ENCODE measurements at places on chromosomes 1 and 21.

DNA sequence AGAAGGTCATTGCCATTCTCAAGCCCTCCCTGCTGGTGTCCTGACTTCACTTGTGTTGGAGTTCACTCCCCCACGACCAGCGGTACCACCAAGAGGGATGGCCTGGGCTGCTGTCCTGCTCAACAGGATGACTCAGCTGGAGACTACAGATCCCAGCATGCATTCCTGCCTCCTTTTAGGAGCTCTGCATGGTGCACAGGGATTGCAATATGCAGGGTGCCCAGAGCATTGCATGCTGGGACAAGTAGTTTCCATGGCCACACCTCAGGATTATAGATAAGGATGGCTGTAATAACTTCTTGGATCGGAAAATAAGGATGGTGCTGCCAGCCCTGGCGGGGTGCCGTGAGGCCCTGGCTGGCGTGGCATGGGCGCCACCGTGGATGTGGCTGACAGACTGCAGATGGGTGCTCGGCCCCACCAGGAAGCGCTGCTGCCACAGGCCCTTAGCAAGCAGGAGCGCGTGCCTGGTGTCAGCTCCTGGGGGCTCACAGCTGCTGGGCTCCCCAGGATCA lies 150.0 kb downstream of the CASZ1 start:
- DNase-seq, result peak; percentile 45

DNA sequence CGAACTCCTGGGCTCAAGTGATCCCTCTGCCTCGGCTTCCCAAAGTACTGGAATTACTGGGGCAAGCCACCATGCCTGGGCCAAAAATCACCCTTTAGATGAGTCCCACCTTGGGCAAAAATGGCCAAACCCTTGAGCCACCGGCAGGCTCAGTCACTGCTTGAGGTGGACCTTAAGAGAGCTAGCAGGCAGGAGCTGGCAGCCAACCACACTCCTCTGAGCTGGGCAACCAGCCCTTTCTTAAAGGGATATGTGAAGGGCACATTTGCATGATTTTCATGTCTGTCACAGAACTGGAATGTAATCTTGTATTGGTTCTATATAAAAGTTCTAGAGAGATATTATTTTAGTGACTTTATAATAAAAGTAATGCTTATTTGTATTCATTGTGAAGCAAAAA lies 316.5 kb downstream of the PBX1 start:
- no peak for DNase-seq

DNA sequence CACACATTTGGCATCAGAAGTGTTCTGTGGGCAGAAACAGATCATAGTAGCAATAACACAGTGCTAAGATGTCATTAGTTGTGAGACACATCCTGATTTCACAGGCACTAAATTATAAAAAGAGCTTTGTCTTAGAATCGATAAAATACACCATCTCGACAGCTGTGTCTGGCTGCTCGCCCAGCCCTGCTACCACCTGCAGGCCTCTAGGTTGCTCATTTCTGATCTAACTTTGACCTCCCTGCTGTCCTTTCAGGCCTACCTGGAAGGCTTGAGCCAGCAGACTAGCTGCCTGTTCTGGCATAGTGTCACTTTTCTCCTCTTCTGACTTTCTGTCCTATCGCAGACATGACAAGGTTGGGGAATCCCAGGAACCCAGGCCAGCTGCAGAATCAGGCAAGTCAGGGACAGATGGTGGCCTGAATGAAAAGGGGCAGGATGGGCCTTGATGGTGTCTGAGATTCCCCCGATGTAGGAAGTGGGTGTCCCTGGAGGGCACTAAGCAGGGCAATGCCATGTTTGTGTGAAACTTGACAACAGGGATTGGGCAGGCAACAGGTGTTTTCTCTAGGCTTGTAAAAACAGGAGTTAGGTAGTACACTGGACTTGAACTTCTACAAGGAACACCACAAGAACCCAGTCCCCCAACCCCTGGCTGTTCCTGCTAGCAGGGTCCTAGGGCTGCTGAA lies 66.6 kb upstream of the RHOU start:
- DNase-seq, result no peak

DNA sequence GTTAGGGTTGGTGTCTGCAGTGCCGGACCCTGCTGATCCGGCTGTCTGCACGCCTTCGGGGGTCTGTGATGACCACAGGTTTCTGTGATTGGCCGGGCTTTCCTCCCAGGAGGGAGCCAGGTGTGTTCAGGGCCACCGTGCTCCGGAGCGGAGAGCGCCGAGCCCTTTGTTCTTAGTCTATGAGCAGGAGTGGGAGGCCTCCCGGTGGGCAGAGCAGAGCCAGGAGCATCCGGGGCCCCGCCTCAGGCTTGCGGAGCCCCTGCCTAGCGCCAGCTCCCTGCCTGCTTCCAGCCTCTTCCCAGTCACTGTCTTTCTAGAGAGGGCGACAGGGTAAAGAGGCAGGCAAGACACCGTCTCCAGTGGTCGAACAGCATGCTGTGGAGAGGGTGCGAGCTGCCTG lies 31.8 kb downstream of the KCNAB2 start:
- no peak for DNase-seq

DNA sequence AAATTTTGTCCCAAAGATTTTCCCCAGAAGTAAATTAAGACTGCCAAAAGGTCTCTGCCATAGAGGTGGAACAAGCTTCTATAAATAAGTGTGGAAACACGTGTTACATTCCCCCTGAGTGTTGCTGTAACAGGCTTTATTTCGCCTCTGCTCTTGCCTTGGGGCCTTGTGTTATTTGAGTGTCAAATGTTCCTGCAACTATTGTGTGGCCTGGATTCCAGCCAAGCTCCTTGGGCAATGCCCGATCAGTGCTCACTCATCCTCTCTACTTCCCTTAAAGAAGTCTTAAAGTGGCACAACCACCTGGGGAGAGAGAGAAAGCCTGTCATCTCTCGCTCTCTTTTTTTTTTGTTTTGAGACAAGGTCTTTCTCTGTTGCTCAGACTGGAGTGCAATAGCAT lies 156.7 kb downstream of the NR5A2 start:
- DNase-seq, result peak; percentile 71

GRCh38 chr1:183432548-183432875 lies 14.3 kb upstream of the NMNAT2 start:
- DNase-seq, result no peak

DNA sequence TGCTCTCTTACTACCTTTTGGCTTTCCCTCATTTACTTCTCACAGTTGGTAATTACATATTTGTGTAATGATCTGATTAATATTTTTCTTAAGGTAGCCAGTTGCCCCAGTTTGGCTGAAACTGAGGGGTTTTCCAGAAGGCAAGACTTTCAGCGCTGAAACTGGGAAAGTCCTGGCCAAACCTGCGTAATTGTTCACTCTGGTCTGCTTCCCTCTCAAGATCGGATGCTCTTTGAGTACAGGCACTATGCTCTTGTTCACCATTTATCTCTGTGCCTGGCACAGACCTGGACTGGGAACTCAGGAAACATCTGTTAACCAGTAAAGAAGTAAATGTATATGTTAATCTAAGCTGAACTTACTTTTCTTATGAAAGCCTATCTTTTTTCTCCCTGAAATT lies 209.6 kb upstream of the HOOK1 start:
- DNase-seq, result no peak

DNA sequence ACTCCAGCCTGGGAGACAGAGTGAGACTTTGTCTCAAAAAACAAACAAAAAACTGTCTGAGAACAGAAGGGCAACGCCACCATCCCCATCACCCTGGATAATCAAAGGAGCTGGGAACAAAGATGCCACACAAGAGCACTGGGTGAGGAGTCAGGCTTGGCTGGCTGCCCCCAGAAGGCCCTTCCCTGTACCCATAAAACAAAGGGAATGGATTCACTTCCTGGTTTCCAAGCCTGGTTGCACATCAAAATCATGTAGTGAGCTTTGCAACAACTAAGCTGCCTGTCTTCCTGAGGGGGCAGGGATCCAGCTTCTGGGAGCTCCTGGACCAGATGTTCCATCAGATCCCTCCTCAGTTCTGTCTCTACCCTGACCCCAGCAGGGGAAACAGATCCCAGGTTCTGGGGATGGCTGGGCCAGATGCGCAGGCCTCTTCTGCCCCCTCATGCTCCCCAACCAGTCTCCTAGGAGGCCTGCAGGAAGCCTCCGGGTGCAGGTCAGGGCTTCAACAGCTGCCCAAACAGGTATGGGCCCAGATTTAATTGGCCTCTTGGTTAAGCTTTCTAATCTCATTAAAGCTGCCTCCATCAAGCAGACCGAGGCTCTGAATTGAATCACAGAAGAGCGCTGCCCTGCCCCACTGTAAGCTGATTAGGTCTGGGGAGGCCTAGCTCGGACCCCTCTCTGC lies 97.8 kb downstream of the MRPL37 start:
- peak; percentile 24 for DNase-seq

GRCh38 chr1:203124546-203125317 lies 2.8 kb upstream of the ADORA1 start:
- DNase-seq, result peak; percentile 20

- DNase-seq, result peak; percentile 9
Measured at GRCh38 chr1:209483691-209484090, 99.8 kb upstream of the CAMK1G start.

GRCh38 chr1:67880056-67880601 lies 46.9 kb upstream of the GNG12 start:
- DNase-seq, result peak; percentile 90

- DNase-seq, result no peak
Measured at GRCh38 chr21:42561762-42562650, 48.4 kb downstream of the SLC37A1 start.

- DNase-seq, result peak; percentile 46
Measured at GRCh38 chr1:50977575-50978143, 7.6 kb downstream of the CDKN2C start.

GRCh38 chr21:39029086-39029755 lies 154.0 kb downstream of the PSMG1 start:
- peak; percentile 88 for DNase-seq

DNA sequence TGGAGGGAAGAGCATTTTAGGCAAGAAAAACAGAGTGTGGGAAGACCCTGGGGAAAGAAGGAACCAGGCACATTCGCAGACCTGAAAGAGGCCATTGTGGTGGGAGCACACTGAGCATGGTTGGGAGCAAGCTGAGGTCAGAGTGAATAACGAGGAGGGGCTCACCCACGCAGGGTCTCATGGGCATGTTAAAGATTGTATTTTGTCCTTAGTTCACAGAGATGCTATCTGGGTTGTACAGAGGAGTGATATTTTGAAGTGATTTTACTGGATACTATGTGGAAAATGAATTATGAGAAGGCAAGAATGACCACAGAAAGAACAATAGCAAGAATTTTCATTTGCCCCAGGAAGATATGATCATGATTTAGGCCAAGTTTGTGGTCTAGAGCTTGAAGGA lies 578.3 kb upstream of the NR5A2 start:
- DNase-seq, result no peak

DNA sequence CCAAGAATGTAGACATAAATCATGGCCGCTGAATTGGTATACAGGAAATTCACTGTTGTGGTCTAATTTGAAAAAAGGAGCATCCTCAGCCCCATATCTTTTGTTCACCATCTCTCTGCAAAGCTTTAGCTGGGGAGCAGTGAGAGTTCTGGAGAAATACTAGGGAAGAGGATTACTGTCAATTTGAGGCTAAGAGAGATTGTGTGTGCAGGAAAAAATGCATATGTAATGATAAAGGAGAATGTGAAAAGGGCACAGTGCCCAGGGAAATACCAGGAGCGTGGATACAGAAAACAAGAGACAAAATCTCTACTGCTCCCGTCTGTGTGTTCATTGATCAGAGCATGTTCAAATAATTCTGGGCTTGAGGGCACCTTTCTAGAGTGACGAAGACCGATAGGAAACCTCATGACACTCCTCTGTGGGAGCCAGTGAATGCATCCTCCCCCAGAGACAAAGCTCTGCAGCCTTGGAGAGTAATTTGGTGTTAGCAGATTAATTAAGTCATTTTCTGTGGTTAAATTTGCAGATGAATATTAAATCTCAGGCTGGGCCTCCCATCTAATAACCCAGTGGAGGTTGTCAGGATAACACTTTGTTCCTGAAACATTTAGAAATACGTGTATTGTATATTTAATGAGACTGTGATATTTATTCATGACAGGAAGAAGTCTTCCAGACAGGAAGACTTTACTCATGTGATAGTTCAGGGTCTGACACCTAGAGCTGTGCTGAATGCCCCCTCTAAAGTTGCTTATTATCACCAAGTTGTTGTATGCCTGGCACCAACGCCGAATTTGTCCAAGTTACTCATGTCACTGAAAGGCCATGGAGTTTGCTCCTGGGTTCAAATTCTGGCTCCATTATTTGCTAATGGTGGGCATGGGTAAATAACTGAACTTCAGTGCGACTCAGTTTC lies 287.3 kb upstream of the SGIP1 start:
- DNase-seq, result no peak

- peak; percentile 93 for DNase-seq
Measured at GRCh38 chr1:67749844-67750690, 65.1 kb downstream of the GADD45A start.

DNA sequence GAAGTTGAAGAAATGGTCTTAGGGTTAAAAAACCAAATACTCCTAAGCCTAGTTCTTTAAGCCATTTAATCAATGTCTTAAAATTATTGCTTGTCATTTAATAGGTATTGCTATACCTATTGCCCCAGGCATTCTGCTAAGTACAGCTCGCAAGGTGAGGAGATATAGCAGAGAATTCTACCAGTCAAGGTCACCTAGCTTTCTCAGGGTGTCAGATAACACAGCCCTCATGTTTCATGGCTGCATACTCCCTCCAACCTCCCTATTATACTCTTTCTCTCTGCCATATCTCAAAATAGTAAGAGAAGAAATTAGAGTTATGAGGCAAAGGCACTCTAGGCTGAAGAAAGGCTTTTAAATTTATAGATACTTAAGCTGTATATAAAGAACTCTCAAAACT lies 68.4 kb upstream of the GPR88 start:
- no peak for DNase-seq

GRCh38 chr1:247669225-247669624 lies 10.3 kb downstream of the OR13G1 start:
- no peak for DNase-seq

GRCh38 chr1:153100245-153100644 lies 5.9 kb upstream of the SPRR2E start:
- peak; percentile 37 for DNase-seq

DNA sequence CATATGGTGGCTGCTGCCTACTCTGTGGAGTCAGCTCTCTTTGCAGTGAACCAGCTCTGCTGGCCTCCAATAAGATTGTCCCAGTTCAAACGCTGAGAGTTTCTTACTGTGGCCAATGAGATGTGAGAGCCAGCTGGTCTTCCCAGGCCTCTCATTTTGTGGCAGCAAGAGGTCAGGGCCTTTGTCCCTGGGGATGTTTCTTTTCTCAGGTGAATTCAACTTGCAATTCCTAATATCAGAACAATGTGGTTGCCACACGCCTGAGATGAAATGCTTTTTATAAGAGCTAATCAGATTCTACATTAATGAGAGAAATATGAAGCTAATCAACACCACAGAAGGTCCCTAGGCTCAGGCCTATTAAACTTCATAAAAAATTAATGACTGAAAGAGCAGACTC lies 660.1 kb upstream of the CAMK1G start:
- peak; percentile 29 for DNase-seq

- no peak for DNase-seq
Measured at GRCh38 chr1:193602705-193603104, 416.3 kb upstream of the B3GALT2 start.

- no peak for DNase-seq
Measured at GRCh38 chr1:179445593-179445992, 79.8 kb downstream of the AXDND1 start.

GRCh38 chr1:222071387-222071786 lies 329.5 kb upstream of the DUSP10 start:
- DNase-seq, result no peak

Data from fibroblast of skin of right biceps (primary cell).